ENCODE measurements at places on chromosomes 2 and 18.

DNA sequence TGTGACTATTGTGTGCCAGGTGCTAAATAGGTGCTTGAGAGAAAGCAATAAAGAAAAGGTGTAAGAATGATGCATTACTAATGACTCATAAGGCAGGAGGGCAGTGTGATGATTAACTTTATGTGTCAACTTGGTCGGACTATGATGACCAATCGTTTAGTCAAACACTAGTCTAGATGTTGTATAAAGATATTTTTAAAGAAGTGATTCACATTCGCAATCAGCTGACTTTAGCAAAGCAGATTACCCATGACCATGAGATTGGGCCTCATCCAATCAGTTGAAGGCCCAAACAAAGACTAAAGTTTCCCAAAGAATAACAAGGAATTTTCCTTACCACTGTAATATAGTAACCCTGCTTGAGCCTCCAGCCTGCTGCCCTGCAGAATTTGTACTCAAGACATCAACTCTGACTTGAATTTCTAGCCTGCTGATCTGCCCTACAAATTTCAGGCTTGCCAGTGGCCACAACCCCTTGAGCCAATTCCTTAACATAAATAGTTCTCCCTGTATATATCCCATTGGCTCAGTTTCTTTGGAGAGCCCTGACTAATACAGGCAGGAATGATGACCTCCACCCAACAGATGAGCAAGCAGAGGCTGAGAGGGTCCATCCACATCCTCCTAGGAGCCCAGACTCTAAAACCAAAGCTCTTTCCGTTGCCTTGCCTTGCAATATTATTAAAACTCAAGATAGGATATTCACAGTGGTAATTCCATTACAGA, 132.6 kb downstream of the ACTR3 start:
- no peak for DNase-seq

- peak; percentile 3 for DNase-seq
Measured at GRCh38 chr2:53075760-53076159, 691.8 kb upstream of the CHAC2 start.

- DNase-seq = no peak
Measured at GRCh38 chr2:190043441-190043840, 19.1 kb downstream of the MSTN start.

GRCh38 chr18:41378598-41378997, 576.4 kb upstream of the PIK3C3 start:
- DNase-seq = no peak

GRCh38 chr2:218984239-218985020, 554 bp downstream of the FEV start:
- no peak for DNase-seq

GRCh38 chr2:28624436-28624792, 127.2 kb upstream of the PPP1CB start:
- no peak for DNase-seq

DNA sequence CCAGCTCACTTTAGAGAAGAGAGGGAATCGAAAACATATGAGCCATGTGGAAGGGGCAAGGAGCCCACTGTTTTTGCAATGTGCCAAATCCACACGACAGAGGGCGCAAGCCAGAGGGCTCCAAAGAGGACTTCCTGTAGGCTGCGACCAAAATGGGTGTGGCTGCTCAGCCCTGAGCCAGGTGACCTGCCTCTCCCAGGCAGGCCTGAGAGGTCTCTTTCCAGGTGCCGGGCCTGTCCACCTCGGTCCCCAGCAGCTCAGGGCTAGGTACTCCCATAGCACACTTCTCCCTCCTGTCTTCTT, 153.8 kb downstream of the TTC32 start:
- no peak for DNase-seq

DNA sequence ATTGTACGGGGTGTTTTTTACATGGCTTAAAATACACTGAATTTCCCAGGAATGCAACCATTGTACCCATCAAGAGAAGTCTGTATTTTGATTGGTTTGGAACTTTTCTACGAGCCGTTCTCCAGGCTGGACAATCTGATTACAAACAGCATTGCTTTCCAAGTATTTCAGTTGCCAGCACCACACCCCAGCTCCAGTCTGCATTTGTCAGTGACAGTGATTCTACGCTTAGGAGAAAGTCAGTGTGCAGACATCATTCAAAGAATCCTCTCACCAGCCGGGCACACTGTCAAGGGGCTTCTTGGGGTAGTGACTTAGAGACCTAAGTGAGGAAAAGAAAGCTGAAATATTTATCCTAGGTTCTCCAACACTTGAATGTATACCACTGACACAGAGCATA, 194.1 kb downstream of the ANAPC1 start:
- no peak for DNase-seq

GRCh38 chr18:26547646-26548414, 523 bp downstream of the KCTD1 start:
- peak; percentile 9 for DNase-seq

GRCh38 chr2:85439986-85440385, 21.5 kb downstream of the SH2D6 start:
- no peak for DNase-seq

DNA sequence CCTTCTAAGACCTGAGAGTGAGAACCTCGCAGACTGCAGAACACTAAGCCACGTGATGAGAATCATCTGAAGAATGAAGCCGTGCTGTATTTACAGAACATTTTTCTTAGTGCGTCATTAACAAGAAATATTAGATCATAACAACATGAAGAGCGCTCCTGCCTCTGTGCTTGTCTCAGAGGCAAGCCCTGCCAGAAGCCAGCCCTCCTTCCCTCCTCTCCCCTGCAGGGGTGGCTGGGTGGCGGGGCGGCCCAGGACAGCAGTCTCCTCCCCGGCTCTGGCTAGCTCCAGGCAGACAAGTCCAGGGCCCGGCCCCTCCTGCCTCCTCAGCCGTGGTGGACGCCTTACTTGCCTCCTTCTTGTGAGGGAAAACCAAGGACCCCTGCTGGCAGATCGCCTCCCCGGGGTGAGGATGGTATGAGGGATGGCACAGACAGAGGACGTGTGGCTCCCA, 262.7 kb downstream of the TWIST2 start:
- no peak for DNase-seq

DNA sequence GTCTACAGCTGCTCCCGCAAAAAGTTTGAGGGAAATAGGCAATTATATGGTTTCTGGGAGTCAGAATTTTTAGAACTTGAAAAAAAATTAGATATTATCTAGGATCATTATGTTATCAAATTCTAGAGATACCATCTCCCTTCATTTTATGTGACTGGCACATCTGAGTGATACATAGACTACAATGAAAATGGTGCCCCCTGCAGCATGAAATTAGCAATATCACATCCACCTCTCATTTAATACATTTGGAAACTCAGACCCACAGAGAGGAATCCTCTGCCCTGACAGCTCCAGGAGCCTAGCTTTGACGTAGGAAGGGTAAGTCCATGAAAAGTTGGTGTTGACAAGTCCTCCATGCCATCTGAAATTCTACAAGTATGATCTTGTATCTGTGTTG, 381.6 kb downstream of the SUCLG1 start:
- DNase-seq = no peak

- peak; percentile 11 for DNase-seq
Measured at GRCh38 chr2:165273176-165273575, 34.0 kb downstream of the SCN2A start.

DNA sequence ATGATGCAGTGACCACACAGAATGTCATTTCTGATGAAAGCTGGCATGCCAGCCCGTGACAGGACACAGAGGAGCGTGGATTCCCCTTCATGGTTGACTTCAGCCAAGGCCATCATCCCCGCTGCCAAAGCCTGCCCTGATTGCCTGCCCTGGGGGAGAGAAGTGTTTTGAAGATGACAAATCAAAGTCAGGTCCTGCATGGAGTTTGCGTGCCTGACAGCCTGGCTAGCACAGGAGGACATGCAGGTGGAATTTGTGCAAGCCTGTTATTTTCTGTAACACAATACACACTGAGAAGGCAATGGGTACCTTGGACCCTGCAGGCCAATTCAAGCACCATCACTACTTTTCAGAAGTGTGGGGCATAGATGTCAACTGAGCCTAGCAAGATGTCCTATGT, 5.4 kb upstream of the IL1R2 start:
- DNase-seq = no peak

DNA sequence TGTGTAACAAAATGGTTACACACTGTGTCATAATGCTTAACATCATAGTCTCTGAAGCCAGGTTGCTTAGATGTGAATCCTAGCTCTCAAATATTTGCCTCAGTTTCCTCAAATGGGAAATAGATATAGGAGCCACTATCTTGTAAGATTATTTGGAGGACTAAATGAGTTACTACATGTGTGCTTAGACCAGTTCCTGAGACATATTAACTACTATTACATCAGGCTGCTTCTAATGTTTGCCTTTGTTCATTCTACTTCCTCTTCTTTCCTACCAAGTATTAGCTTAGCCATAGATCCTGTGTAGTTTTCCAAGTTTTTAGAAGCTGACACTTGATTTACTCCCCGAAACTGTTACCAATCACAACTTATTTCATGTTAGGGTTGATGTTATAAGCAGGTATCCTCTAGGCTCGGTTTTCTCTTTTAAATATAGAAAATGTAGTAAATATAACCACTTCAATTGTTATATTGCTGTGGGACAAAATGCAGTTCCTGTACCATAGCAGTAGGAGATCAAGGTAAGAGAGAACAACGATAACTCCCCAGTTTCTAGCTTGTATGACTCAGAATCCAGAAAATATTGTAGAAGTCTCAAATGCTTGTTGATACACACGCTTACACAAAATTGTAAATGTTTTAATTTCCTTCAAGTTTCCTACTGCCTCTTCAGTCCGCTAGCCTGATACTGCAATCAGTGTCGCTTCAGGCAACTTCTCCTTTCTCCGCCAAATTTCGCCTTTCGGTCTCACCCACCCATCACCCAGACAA, 751 bp upstream of the DNAJC10 start:
- DNase-seq = no peak

DNA sequence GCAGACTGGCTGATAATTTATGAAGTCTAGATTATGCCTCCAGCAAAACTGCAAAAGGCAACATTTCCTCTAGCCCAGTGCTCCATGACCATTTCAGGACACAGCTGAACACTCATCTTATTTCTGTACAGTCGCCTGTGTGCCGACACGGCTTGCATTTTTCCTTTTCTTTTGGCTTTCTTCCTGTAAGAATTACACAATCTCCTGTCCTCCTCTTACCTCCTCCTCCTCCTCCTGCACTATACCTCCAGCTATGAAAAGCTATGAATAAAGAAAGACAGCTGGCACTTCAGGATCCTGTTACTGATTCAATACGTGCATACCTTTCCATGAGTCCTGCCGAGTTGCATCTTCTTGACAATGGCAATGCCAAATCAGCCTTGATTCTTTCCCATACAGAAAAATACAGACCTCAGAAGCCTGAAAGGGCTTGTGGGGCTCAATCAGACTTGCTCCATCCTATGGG, 32.2 kb upstream of the TRIB2 start:
- DNase-seq = peak; percentile 46

- DNase-seq = no peak
Measured at GRCh38 chr18:30632071-30632698, 410.4 kb downstream of the DSC3 start.

- DNase-seq = no peak
Measured at GRCh38 chr18:55149994-55150393, 190.7 kb upstream of the CCDC68 start.

DNA sequence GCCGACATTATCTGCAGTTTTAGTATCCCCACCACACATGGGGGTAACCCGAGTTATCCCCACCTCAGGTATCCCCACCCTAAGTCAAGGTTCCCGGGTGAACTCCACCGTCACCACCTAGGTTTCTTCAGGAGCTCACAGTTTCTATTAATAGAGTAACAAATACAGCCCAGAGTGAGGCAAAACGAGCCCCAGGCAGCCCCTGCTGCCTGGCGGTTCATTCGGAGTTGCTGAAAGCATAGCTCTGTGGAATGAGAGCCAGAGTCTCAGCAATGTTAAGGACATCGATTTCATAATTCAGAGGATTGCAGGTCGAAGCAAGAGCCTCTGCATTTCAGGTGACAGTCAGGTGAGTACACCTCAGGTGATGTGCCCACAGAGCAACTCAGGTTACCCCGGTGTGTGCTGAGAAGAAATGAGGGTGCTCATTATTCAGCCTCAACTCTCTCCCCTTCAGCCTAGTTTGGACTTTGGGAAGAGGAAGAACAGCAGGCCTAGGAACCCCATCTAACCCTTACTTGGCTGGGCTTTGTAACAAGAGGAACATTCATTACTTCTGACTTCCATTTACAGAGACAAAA, 10.7 kb downstream of the SATB2 start:
- DNase-seq = no peak

GRCh38 chr2:232632904-232633412, 446 bp upstream of the EFHD1 start:
- no peak for DNase-seq

DNA sequence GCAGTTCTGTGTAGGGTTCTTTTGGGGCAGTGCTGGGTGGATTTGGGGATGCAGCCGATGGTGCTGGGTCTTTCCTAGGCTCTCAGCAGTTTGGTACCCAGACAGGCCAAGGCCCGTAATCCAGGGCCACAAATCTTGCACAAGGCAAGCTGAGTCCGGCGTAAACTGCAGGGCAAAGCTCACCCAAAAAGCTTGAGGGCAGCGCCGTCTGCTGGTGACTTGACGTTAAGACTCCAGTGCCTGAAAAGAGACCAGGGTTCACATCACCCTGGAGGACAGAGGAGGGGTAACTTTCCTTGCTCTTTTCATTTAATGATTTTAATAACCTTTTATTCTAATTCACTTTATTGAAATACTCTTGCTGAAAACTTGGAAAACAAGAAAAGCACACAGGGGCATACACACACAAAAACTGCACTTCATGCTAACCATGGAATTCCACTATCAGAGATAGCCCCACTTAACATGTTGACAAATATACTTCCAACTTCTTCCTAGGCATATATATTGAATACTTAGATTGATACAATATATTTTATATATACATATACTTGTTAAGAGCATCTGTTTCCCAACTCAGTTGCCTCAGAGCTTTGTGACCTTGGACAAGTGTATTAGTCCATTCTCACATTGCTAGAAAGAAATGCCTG, 38.9 kb downstream of the CNGA3 start:
- DNase-seq = peak; percentile 9

GRCh38 chr2:144886862-144887261, 366.9 kb upstream of the ZEB2 start:
- no peak for DNase-seq

- DNase-seq = peak; percentile 31
Measured at GRCh38 chr18:4455113-4455811, at the start of gene DLGAP1. Gene DLGAP1 (minus strand): TSS chr18:4455307.

GRCh38 chr2:9093324-9093723, 89.8 kb upstream of the MBOAT2 start:
- no peak for DNase-seq

GRCh38 chr2:159546716-159547430, 69.5 kb downstream of the BAZ2B start:
- DNase-seq = no peak

- DNase-seq = no peak
Measured at GRCh38 chr2:45856391-45857274, 205.2 kb downstream of the PRKCE start.

DNA sequence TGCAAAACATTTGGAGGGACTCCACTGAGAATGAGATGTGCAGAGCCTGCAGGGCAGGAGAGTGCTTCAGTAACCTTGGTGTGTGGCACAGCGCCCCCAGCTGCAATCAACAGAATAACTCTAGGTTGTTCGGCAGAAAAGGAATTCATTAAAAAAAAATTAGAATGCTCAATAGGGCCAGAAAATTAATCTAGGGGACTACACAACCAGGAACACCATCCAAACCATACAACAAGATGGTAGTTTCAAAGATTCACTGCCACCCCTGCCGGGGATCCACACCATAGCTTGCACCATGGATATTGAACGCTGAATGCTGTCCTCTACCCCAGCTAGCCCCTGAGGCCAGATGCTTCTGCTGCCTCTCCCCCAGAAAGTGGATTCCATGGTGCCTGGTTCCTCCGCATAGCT, 50.1 kb downstream of the THUMPD2 start:
- DNase-seq = no peak
